Umbilical cord (tissue), 2 donors: ENCODE measurements at places on chromosomes 5 and 9.
A peak's percentile ranks its signal among the peaks of the same experiment; 100 is the strongest.

DNA sequence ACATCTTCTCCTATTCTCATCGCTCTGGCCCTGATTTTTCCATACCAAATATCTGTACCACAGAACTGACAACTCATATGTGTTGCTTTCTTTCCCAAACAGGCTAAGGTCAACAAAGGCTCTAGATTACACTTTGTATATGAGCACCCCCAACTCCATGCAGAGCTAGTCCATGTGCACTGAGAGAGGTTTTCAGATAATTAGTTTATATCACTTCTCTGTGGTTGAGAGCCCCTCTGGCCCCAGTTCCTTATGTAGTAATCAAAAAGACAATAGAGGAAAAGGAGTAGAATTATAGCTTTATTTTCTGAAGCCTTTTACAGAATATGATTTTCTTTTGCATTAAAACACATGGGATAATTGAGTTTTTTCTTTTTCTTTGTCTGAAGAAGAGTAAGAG is 120.0 kb downstream of the TRIO start:
- no peak for DNase-seq

- no peak for DNase-seq
These were observed 160.6 kb upstream of the SHB start for GRCh38 chr9:38229504-38230155.

DNA sequence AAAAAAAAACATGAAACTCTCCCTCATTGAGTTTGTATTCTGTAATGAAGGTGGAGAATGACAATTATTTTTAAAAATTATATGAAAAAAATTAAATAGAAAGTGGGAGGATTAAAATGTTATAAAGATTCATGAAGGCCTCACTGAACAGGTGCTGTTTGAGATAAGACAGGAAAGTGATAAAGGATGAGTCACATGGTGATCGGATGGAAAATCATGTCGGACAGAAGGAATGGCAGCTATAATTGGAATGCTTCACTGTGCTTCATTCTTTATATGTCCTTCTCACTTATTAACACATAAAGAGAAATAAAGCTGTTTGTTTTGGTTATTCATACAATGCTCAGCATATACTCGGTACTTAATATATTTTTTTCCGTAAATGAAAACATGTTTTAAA is 464.5 kb upstream of the RGMB start:
- no peak for DNase-seq

DNA sequence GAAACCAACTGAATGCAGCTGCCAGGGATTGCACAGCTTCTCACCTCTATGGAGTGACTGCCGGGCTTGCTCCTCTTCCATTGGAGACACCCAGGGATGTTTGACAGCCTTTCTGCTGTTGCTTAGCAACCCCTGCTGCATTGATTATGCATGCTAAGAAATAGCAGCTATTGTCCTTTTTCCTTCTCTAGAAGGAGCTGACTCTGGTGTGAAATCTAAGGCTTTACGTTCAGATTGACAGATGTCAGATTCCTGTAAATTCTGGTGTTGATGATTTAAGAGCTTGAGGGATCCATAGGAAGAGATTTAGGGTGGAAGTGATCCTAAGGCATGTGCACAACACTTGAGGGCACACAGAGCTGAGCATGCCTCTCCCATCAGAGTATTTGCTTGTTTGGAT is 267.7 kb downstream of the NTRK2 start:
- DNase-seq, result no peak

DNA sequence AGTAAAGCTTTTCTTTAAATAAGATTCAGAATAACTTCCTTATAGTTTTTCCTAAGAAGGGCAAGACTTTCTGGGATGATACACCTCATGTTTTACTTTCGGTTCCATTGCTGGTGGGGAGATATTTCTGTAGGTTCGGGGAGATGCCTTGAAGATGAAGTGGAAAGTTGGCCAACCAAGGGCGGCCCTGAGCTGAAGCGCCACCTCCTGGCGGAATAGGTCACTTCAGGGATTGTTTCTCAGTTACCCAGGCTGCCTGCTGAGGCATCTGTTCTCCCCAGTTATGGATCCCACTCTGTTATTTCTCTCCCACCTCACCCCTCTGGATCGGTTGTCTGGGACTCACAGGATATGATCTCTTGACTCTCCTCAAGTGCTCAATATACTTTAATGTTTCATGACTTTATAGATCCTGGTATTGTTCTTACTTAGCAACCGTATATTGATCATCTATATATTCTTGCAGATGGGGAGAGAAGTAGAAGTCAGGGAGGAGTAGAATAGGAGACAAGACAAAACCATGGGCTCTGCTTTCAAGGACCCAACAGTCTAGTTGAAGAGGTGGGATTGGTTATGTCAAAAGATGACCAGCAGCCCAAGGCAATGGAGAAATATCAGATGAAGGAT is 23.4 kb downstream of the MEGF10 start:
- DNase-seq, result peak; percentile 22

- DNase-seq, result no peak
These were observed 38.9 kb downstream of the EXD3 start for GRCh38 chr9:137383784-137384756.

- peak; percentile 71 for DNase-seq
These were observed 1.4 kb upstream of the CERCAM start for GRCh38 chr9:128419061-128419925.

DNA sequence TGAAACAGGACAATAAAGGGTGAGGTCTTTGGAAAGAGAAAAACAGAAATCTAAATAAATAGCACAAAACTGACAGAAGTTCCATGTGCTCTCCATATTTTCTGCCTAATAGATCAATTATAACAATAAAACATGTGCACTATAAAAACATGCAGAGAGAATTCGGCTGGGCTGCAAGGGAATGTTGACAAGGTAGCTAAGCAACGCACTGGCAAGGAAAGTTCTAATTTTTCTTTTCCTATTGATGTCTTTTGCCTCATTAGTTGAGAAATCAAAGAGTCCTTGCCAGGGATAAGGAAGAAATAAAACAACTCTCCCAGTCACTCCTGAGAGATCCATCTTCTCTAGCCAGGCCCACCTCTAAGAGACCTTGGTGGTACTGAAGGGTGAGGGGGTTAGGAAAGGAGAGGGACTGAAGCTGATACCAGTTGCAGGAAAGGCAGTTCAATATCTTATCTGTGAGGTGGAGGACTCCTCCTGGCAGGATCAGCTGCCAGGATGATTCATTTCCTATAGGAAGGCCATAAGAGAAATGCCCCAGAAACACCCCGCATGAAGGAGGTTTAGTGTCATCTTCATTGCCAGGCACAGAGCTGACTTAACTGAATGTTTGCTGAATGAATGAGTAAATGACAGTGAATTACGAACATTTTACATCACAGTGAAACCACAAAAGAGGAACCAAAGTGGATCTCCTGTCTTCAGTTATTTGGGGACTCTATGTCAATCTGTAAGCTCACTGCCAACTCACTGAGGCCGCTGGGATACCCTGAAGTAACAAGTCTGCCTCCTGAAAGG is 63.7 kb upstream of the IFNK start:
- DNase-seq, result peak; percentile 20

GRCh38 chr9:113738893-113739604 is 137.1 kb upstream of the ZNF618 start:
- no peak for DNase-seq

DNA sequence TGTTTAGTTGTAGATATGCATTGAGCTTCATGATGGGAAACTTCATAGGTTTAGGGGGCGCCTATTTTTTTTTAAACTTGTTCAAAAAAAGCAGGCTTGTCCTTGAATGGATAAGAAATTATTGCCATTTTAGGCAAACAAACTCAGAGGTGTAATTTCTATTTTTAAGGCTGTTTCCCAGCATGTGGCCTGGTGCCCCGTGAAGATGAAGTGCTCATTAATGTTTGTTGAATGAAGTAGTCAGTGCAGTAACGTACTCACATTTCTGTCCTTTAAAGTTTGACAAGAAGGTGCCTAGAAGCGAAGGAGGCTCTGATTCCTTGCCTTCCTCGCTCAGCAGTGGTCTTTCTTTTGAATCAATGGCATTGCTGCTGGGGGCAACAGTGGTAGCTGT is 54.3 kb downstream of the ZNF618 start:
- DNase-seq, result no peak

- no peak for DNase-seq
These were observed 15.6 kb downstream of the VCAN start for GRCh38 chr5:83487155-83487554.

DNA sequence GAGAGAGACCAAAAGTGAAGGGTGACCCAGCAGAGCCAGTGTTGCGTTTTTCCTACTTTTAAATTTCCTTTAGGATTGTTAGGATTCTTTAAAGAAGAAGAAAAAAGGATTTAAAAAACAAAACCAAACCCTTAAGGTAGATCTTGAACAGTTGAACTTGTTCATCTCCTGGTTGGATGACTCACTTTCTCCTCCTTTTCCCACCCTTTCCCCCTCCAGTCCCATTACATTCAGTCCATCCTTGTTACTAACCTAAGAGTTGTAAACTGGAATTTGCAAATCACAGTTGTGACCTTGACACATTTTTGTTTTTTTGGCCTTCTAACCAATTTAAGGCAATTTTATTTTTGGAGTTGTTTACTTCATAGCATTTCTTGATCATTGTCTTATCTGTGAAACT is 289.2 kb downstream of the ARHGAP26 start:
- no peak for DNase-seq

- DNase-seq, result peak; percentile 33
These were observed 233.3 kb upstream of the ADAMTS16 start for GRCh38 chr5:4906786-4907185.

DNA sequence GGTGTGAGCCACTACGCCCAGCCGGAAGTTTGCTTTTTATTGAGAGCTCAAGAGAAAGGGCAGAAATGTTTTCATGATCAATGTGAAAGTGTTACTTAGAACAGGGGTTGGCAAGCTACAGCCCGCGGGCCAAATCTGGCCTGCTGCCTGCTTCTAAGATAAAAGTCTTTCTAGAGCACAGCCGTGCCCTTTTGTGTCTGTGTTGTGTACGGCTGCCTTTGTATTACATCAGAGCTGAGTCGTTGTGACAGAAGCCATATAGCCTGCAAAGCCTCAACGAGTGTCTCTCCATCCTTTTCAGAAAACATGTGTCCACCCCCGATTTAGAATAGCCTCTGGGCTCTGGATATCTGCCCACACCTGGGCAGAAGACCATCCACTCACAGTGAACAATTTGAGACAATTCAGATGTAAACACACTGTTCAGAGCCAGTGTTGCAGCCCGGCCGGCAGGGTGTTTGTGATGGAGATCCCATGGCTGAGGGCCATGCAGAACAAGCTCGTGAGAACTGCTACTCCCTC is 28.8 kb downstream of the AK8 start:
- peak; percentile 78 for DNase-seq

DNA sequence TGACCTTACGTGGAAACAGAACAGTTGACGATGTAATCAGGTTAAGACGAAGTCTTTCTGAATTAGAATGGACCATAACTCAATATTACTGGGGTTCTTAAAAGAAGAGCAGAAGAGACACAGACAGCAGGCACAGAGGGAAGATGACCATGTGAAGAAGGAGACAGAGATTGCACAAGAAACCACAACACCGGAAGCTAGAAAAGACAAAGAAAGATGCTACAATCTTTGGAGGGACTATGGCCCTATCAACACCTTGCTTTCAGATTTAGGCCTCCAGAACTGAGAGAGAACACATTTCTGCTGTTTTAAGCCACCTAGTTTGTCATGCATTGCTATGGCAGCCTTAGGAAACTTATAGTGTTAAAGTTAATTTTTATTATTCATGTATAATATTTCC is 27.1 kb downstream of the CDH9 start:
- DNase-seq, result no peak

GRCh38 chr9:132885720-132886333 is 7.1 kb downstream of the SPACA9 start:
- no peak for DNase-seq

- DNase-seq, result no peak
These were observed 113.3 kb downstream of the MARCHF11 start for GRCh38 chr5:16066320-16066719.

DNA sequence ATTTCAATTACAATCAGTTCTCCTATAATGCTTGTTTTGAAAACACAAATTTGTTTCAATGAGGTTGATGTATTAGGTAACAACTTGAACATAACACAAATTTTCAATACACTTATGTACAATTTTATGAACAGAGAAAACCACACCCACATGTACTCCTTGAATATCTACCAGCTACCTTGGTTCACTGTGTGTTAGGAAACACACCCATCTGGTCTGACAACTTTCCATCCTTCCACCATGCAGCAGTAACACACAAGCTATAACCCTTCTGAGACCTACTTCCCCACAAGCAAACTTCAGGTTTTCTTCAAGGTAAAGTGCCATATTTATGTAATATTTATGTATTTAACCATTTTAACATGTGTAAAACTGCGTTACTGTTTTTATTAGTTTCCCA is 36.4 kb upstream of the UBQLN1 start:
- DNase-seq, result peak; percentile 15
